ACHN (cell line): ENCODE measurements at places on chromosomes 13 and 19.

DNA sequence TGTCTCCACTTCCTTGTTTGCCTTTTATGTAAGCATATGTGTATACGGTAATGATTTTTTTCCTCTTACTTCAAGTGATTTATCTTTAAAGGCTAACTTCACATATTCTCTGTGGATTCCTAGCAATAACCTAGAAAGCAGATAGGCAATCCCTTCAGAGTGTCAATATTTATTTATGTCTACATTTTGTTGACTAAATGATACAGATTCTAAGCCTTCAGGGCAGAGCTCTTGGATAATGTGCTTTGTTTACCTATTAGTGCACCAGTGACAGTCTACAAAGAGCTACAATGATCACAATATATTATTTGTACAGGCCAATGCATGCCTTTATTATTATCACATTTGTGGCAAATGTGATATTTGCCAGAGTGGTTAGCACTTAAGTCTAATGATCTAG, 406.2 kb downstream of the EFNB2 start:
- DNase-seq, result no peak

GRCh38 chr19:35755550-35756376, 1.1 kb downstream of the HSPB6 start:
- DNase-seq, result no peak

DNA sequence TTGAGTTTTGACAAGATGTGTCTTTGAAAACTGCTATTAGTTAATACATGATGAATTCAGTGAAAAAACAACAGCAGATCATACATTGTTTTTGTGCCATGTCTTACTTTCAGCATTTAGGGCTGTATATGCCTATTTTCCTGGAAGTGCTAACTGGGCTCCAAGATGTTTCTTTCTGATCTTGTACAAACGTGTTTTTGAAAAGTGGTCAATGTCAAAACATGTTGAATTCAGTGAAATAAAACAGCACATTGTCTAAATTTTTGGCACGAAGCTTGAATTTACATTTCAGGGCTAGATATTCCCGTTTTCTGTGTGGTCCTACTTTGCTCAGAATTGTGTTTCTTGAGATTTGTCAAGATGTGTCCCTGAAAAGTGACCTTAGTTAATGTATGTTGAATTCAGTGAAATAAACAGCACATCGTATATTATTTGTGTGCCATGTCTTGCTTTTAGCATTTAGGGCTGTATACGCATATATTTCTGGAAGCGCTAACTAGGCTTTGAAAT, 14.7 kb upstream of the PARP4 start:
- DNase-seq, result no peak

DNA sequence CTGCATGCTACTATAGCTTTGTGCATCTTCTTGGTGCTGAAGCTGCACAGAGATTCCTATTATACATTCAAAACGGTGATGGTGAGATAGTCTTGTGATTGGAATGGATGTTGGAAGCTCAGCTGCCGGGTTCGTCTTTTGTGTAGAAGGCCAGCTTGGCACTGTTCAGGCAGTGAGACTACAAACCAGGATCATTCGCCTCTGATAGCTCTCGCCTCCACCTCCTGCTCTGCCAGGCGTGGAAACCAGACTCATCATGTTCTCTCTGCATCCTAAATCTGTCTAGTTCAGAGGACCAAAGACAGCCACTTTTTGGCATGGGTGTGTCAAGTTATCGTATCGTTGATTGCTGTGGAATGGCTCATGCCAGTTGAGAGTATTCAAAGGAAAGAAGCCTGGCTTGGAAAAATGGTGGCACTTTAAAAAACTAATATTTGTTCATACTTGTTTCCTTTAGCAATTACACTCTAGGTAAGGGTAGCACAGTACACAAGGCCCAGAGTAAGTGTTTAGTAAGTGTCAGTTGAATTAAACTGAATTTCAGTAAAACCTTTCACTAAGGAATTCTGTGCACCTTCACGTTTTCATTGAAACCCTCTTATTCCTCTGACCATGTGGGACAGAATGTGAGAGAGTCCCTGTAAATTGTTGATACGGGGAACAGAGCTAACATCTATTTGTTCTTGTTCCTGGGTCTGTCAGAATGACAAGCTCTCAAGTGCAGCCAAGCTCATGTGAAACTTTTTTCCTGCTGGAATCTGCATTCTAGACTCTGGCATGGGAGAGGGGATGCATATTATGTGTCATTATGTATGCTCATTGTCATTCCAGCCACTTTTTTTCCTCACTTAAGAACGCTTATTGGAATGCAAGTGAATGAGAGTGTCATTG, 69.8 kb downstream of the DPY19L3 start:
- no peak for DNase-seq
